ENCODE measurements at places on chromosomes 2 and 18. TPM values are rescaled to one million over a fixed set of nuclear protein-coding genes. Genes with fewer than 3 reads are reported as not detected.

LYPD6 gene
- 2.6 TPM for polyA plus RNA-seq

C2orf78 gene
- not detected for polyA plus RNA-seq

DNA sequence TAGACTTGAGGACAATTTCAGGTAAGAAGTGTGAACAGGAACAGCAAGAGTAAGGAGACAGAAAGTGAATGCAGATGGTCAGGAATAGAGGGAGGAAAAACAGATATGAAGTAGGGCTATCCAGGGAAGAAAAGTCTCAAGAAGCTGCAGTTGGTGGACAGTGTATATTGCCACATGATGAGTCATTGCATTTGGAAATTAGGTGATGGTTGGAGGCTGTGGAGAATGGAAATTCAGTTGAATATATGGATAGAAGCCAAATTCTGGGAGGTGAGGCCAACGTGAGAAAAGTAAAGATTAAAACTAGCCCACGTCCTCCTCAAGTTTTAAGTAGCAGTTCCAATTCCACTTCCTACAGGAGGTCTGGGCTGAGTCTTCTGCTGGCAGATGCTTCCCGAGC is 158.4 kb downstream of the UBE2E3 start:
- no peak overlapping the region for H3K27ac ChIP-seq
- H3K36me3 ChIP-seq = no peaks in the 10 kb centered on the region
- no peak overlapping the region for H3K4me3 ChIP-seq
- 0 out of 2 replicates have a peak, but pooled peaks cover 11% of the 10 kb centered on the region for H3K4me1 ChIP-seq
- no peaks in the 10 kb centered on the region for H3K27me3 ChIP-seq

DNA sequence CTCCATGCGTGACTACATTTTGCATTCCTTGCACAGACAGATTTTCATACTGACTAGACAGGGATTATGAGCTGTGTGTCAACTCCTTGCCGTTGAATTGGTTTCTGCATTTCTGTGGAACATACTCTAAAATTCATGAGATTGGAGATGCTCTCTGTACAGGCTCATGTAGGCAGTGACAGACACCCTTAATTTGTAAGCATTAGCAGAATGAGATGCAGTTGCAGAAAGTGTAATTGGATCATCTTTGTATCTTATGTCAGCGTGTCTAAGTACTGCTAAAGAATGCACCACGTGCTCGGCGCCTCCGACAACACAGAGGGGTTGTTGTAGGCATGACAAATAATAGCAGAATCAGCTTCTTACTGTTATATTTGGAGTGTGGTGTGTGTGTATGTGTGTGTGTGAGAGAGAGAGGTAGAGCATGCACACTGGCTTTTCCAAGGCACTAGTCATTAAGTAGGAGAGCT is 212.4 kb downstream of the CMPK2 start:
- no peaks in the 10 kb centered on the region for H3K36me3 ChIP-seq
- no peak for DNase-seq
- no peak overlapping the region for H3K4me3 ChIP-seq
- H3K27ac ChIP-seq = no peak overlapping the region
- H3K4me1 ChIP-seq = no peaks in the 10 kb centered on the region
- H3K27me3 ChIP-seq = no peaks in the 10 kb centered on the region

- H3K27ac ChIP-seq = no peak overlapping the region
- no peaks in the 10 kb centered on the region for H3K36me3 ChIP-seq
- peaks cover 93% of the 10 kb centered on the region for H3K27me3 ChIP-seq
- no peaks in the 10 kb centered on the region for H3K4me1 ChIP-seq
- no peak for DNase-seq
Observed at GRCh38 chr2:104848526-104848925, 5.4 kb upstream of the POU3F3 start.

DNA sequence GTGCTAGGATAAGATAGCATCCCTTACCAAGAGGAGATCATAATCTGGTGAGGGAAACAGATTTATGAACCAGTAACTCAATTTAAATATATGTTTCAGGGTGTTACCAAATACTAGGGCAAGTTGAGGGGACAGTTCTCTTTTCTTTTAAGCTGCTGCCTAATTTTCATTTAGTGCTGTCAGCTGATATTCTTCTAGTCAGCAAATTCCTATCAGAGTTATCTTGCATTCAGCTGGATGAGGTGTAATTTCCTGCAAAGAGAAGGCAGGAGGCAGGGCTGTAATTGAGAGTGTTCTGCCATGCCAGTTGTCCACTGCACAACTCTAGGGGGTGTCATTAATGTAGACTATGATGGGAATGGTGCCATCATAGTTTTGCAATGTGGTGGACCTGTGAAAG is 141.3 kb upstream of the LHCGR start:
- peaks cover 3% of the 10 kb centered on the region for H3K27me3 ChIP-seq
- H3K4me1 ChIP-seq = peaks cover 6% of the 10 kb centered on the region
- no peak overlapping the region for H3K4me3 ChIP-seq
- no peak overlapping the region for H3K27ac ChIP-seq

GRCh38 chr2:122112216-122113005 is 357.0 kb downstream of the TSN start:
- no peak for DNase-seq
- no peaks in the 10 kb centered on the region for H3K36me3 ChIP-seq

Measured in GM23248 (cell line).